ENCODE measurements at places on chromosomes 2 and 18.

DNA sequence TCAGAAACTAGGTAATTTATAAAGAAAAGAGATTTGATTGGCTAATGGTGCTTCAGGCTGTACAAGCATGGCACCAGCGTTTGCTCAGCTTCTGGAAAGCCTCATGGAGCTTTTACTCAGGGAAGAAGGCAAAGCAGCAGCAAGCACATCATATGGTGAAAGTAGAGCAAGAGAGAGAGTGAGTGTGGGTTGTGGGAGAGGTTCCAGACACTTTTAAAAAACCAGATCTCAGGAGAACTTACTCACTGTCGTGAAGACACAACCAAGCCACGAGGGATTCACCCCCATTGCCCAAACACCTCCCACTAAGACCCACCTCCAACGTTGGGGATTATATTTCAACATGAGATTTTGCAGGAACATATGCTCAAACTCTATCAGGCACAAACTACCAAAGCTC is 554.6 kb upstream of the TNP1 start:
- DNase-seq, result no peak

DNA sequence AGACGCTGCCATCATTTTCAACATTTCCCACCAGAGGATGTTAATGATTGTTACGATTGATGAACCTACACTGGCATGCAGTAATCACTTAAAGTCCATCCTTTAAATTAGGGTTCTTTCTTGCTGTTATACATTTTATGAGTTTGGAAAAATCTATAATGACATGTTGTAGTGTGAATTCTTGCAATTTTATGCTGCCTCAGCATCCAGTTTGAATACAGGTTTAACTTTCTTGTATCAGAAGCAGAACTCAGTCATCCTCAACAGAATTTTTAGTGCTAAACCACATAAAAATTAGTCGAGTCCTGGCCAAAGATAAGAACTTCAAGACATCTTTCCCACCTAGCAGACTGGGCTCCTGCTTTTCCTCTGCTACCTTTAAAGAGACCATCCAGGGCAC is 303.3 kb downstream of the NUP35 start:
- DNase-seq, result no peak

- peak; percentile 27 for DNase-seq
These were observed 93.0 kb upstream of the SMAD2 start for GRCh38 chr18:48023334-48024008.

DNA sequence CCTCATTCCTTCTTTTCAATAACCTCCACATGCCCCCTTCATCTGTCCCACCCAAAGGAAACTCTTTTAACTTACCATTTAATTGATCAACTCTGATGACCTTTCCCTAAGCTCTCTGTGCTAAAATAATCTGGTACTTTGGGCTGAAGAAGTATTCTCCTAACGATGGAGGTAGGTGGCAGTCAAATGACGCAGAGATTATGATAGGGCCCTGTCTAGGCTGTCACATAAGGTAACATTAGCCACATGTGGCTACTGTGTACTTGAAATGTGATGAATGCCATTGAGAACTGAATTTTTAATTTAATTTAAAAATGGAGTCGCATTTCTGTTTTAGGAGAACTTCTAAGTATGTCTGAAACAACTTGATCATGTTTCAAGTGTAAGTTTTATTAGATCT is 140.5 kb upstream of the TNP1 start:
- no peak for DNase-seq

DNA sequence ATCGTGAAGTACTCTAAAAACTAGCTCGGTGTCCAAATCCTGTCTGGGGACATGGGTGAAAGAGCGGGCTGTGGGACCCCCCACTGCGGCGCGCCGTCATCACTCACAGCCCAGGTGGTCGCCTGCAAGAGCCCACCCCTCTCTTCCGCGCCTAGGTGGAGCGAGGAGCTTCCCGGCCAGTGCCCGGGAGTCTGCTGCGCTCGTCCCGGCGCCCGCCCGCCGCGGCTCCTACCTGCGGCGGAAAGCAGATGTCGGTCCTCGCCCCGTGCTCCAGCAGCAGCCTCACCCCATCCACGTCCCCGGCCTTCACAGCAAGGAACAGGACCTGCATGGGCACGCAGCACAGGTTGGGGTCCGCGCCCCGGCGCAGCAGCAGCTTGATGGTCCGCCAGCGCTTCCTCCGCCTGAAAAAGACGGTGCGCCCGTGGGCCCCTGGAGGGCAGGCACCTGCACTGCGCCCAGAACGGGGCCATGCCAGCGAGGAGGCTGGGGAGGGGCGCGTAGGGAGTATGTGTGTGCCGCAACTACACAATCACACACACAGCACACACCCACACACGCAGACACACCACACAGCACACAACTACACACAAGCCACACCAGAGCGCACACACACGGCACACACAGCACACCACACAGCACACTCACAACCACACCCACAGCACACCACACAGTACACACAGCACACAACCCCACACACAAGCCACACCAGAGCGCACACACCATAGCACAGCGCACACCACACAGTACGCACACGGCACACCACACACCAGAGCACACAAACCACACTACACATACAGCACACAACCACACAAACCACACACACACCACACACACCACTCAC is 37.4 kb downstream of the ANKMY1 start:
- no peak for DNase-seq

DNA sequence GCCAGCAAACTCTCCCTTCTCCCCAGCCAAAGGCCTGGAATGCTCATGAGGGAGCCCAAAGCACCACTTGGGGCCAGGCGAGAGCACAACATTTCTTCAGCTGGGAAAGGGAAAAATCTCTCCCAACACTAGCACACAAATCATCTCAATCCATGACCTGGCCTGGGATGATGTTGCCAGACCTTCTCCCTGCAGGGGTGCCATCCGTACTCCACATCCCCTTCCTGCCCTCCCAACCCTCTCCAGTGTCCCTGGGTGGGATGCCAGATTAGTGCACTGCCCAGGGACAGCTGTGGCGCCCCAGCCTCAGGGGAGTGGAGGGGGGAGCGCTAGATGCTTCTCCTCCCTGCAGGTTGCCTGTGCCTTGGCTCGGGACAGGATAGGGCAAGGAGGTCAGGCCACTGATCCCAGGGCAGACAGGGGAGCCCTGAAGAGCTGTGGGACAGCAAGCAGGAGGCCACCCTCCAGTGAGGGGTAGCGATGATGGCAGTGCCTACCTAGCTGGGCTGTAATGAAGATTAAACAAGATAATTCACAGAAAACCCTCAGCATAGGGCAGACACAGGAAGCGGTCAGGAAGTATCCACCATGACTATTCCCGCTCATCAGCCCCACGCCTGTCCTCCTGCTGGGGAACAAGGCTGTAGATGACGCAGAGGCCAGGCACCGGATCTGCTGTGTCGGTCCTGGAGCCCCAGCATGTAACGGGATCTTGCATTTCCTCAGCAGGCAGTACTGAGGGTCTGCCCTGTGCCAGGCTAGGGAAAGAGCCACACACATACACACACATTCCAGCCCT is 31.1 kb downstream of the SERTAD2 start:
- DNase-seq, result no peak

DNA sequence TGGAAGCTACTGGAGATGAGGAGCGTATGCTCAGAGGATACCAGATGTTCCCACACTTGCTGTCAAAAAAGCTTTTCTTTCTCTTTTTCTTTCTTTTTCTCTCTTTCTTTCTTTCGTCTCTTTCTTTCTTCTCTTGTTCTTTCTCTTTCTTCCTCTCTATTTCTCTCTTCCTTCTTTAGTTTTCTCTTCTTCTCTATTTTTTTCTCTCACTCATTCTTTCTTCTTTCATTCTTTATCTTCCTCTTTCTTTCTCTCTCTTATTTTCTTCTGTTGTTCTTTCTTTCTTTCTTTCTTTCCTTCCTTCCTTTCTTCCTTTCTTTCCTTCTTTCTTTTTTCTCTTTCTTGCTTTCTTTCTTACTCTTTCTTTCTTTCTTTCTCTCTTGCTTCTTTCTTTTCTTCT is 457.6 kb downstream of the CMPK2 start:
- DNase-seq, result no peak

GRCh38 chr18:38790786-38791185 is 1225.2 kb upstream of the CELF4 start:
- no peak for DNase-seq
